Urinary bladder (tissue), 4 donors: ENCODE measurements at places on chromosomes 16 and 17. TPM values are rescaled to one million over a fixed set of nuclear protein-coding genes. Genes with fewer than 3 reads are reported as not detected.
A peak's percentile ranks its signal among the peaks of the same experiment; 100 is the strongest.

The CPPED1 gene
- total RNA-seq: 15.5 TPM

The ADAP2 gene
- total RNA-seq: 15.1 TPM

The CCDC78 gene
- 0.74 TPM for total RNA-seq

The ALOX12B gene
- total RNA-seq: 0.11 TPM

The CCL7 gene
- total RNA-seq: not detected

The FOXC2 gene
- 0.58 TPM for total RNA-seq

The AGRP gene
- total RNA-seq: not detected

The USP7 gene
- 100 TPM for total RNA-seq

The ZNF174 gene
- 5.9 TPM for total RNA-seq

The MYH8 gene
- total RNA-seq: 69.6 TPM

The CDH8 gene
- 8.9 TPM for total RNA-seq

The RAP1GAP2 gene
- total RNA-seq: 3.9 TPM

The KAT8 gene
- total RNA-seq: 41.2 TPM

The IRX5 gene
- 0.90 TPM for total RNA-seq

The CORO6 gene
- 5.2 TPM for total RNA-seq

The MARVELD3 gene
- 2.1 TPM for total RNA-seq

The MYH13 gene
- total RNA-seq: 0.05 TPM

The AANAT gene
- not detected for total RNA-seq

The PTGES3L gene
- total RNA-seq: 6.8 TPM

The TPSD1 gene
- total RNA-seq: 1.1 TPM

DNA sequence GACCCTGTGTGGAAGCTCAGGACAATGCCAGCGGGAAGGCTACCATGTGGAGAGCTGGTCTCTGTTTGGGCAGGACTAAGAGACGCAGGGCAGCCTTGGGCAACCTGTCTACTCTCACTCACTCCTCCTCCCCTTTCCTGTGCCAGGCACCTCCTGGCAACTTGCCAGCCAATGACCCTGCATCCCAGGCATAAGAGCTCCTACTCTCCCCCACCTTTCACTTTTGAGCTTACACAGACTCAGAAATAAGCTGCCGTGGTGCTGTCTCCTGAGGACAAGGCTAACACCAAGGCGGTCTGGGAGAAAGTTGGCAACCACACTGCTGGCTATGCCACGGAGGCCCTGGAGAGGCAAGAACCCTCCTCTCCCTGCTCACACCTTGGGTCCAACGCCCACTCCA is 2.6 kb downstream of the HBM start:
- DNase-seq: no peak

GRCh38 chr17:76918811-76919210 is 50.6 kb downstream of the MGAT5B start:
- DNase-seq: no peak

- no peak for DNase-seq
Measured at GRCh38 chr16:68781784-68782183, 44.7 kb downstream of the CDH1 start.

GRCh38 chr16:67760956-67761230 is 41.8 kb upstream of the GFOD2 start:
- DNase-seq: no peak

GRCh38 chr16:46970089-46970488 is 3.4 kb downstream of the DNAJA2 start:
- DNase-seq: no peak

- DNase-seq: no peak
Measured at GRCh38 chr16:56286809-56287208, 95.5 kb downstream of the GNAO1 start.

- peak; percentile 83 for DNase-seq
Measured at GRCh38 chr17:60601447-60602384, 1.7 kb downstream of the PPM1D start.

GRCh38 chr16:66695471-66695934 is 1.0 kb downstream of the CMTM4 start:
- no peak for DNase-seq

DNA sequence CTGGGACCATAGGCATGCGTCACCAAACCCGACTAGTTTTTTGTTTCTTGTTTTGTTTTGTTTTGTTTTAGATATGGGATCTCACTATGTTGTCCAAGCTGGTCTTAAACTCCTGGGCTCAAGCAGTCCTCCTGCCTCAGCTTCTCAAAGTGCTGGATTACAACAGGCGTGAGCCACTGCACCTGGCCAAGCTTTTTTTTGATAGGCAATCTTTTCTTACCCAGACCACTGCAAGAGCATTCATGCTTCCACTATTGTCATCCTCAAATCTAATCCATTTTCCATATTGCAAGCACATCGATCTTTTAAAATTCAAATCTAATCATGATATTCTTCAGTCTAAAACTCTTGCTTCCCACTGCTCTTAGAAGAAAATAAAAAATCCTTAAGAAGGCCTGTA is 10.3 kb upstream of the NACA2 start:
- no peak for DNase-seq

GRCh38 chr16:57366544-57367040 is 5.7 kb upstream of the CX3CL1 start:
- DNase-seq: no peak

GRCh38 chr16:495127-495748 is 32.3 kb upstream of the CAPN15 start:
- no peak for DNase-seq

GRCh38 chr17:76707985-76708807 is 2.6 kb downstream of the MXRA7 start:
- no peak for DNase-seq

GRCh38 chr16:19696328-19696727 is 21.7 kb downstream of the KNOP1 start:
- DNase-seq: peak; percentile 56

DNA sequence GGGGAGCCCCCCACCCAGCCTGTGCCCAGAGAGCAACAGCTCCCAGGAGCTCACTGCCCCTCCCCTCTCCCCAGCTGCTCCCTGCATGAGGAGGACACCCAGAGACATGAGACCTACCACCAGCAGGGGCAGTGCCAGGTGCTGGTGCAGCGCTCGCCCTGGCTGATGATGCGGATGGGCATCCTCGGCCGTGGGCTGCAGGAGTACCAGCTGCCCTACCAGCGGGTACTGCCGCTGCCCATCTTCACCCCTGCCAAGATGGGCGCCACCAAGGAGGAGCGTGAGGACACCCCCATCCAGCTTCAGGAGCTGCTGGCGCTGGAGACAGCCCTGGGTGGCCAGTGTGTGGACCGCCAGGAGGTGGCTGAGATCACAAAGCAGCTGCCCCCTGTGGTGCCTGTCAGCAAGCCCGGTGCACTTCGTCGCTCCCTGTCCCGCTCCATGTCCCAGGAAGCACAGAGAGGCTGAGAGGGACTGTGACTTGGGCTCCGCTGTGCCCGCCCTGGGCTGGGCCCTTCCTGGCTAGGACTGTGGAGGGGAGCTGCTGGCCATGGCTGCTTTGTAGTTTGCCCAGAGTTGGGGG is 584 bp downstream of the TCAP start:
- DNase-seq: no peak

GRCh38 chr17:3667366-3668278 is 756 bp downstream of the TAX1BP3 start:
- peak; percentile 71 for DNase-seq

- DNase-seq: no peak
Measured at GRCh38 chr17:79836972-79837887, 2.0 kb downstream of the CBX4 start.

DNA sequence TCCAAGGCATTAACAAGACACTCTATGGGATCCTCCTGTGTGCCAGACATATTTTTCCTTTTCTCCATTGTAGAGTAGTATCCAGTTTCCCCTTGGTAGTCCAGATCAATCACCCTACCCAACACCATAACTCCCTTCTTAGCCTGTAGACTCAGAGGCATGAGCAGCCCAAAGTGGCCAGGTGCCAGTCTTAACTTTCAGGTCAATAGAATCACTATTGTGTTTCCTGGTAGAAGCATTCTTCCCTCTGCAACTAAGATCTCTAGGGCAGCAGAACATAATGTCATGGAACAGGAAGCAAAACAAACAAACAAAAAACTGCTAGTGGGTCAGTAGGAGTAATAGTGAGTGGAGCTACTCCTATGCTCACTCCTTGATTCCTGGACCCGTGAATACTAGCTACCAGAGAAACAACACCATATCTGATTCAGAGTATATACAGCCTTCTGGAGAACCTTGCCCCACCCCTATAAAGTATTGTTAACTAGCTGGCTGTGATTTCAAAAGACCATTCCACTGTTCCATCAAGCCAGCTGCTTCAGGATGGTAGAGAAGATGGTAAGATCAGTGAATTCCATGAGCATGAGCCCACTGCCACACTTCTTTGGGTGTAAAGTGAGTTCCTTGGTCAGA is 11.2 kb upstream of the CLEC19A start:
- no peak for DNase-seq

DNA sequence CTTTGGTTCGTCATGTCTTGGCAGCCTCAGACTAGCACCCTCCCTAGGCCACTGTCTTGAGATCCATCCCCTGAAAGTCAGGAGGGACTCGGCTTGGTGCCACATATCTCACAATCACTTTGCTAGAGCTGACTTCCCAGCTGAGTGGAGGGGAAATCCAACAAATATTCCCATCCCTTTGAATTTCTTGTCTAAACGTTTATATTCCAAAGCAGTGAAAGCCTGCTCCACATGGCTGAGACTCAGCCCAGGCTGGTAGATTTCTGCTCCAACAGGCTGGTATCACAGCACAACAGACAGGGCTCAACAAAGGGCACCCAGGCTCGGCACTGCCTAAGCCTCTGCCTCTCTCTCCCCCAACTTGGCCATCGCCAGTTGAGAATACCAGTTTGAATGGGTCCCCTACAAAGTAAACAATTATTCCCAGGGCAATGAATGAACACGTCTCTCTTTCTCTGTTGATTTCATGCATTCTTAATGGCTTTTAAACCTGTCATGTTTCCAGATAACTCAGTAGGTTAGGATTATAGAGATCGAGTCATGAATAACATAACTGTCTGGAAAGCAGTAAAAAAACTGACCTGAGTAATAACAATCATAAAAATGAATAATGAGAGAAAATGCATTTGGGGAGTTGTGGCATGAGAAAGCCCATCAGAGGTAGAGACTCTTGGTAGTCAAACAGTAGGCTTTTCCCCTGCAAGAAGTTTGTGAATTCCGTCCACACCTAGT is 1.0 kb downstream of the KRT13 start:
- DNase-seq: no peak

GRCh38 chr16:16121185-16121727 is 102.0 kb downstream of the ABCC6 start:
- no peak for DNase-seq

GRCh38 chr17:40361063-40361924 is 3.2 kb downstream of the GJD3 start:
- DNase-seq: no peak

DNA sequence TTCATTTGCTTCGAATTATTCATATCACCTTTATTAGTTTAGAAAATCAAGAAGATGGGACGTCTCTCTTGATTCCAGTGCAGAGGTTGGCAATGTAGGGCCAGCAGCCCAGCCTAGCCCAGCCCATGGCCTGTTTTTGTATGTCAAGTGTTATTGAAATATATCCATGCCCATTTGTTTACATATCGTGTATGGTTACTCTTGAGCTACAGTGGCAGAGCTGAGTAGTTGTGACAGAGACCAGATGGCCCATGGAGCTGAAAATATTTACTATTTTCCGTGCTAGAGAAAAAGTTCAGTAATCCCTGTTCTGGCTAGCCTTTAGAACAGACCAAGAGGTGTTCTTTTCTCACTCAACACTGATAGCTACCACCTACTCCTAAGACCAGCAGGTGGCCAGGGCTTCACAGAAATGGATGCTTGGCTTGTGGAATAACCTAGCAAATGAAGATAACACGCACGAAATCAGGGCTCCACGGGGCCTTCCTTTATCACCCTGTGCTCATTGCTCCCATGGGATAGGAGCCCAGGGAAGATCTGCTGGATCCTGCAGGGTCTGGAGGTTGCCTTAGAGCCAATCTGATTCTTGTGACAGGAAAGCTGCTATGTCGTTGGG is 123.2 kb upstream of the ANKFN1 start:
- DNase-seq: no peak

GRCh38 chr17:18921485-18921884 is 30.5 kb upstream of the SLC5A10 start:
- no peak for DNase-seq

DNA sequence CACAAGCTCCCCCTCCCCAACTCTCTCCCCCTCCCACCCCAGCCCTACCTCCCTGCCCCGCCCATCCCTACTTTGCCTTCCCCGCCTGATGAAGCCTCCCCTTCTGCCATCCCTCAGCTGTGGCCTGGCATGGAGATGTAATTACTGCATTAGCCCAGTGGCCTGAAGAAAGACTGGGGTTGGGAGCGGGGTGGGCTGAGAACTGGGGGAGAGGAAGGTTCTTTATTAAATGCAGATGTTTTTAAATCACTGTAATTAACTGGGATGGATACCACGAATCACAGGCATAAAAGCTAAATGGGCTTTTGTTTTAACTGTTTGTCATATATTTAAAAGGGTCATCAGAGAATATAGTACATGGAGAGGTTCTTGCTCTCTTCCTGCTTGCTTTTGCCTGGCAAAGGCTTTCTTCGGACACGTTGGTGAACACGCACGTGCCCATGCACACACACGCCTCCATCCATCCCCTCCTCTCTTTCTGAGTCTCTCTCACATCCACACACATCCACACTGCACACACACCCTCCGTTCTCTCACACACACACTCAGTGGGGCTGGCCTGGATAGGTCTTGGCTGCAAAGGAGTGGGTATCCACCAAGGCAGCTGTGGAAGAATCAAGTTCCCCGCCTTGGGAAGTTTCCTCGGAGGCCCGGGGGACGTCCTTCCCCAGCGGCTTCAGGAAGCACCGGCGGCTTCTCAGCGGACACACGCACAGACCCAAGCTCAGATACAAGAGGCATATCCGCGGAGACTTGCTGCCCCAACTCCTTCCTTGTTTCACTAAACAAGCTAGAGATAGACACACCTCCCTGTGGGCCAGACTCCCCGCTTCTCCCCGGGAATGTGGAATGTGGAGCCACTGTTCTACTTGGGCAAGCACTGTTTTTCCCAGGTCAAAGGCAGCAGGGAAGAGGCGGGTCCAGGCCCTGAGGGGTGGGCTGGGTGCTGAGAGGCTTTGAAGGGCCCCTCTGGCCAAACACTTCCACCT is 27.4 kb upstream of the TNRC6C start:
- DNase-seq: no peak

GRCh38 chr16:6362321-6362720 is 970.3 kb upstream of the RBFOX1 start:
- no peak for DNase-seq

DNA sequence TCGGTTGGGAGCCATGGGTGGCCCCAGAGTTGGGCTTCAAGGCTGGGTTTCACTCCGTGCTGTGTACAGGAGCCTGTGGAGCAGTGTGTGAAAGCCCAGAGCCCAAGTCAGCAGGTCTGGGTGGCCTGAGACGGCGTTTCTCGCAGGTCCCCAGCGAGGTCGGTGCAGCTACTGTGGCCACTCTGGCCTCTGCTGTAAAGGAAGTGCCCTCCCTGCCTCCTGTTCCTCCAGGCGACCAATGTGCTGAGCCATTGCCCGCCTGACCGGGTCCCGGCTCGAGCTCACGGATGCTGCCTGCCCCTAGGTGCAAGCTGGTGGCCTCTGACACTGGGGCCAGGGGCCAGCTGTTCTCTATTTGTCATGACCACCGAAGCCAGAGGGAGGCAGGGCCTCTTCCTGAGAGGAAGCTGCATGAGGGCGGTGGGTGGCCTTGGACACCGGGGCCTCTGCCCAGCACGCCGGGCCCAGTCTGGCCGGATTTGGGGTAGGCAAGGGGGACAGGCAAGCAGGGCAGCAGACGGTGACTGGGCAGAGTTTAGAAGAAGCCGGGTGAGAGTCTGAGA is 170.9 kb downstream of the IRF8 start:
- no peak for DNase-seq
